Aorta (tissue), 5 donors: ENCODE measurements at places on chromosomes 2 and 18. TPM values are rescaled to one million over a fixed set of nuclear protein-coding genes. Genes with fewer than 3 reads are reported as not detected.

UGT1A9 gene
- not detected for polyA plus RNA-seq

DNA sequence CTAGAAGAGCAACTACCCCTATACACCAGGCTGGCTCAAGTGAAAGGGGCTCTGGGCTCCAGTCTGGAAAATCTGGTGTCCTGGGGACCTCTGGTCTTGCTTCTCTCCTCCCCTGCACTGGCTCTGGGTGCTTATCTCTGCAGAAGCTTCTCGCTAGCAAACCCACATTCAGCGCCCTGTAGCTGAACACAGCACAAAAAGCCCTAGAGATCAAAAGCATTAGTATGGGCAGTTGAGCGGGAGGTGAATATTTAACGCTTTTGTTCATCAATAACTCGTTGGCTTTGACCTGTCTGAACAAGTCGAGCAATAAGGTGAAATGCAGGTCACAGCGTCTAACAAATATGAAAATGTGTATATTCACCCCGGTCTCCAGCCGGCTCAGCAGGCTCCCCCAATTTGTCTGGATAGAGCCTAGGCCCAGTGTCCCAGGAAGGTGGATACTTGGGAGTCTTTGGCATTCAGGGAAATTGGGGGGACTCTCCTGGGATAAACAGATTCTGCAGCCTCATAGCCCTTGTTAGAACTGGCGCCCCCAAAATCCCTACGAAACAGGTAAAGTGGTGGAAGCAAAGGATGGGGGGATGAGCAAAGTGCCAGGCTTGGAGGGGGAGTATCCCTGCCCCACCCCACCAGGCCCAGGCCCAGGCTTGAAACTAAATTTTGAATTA lies 2.5 kb upstream of the HOXD4 start:
- no peak for DNase-seq

PXDN gene
- polyA plus RNA-seq = 63.0 TPM

UPP2 gene
- polyA plus RNA-seq = not detected

- no peak for DNase-seq
Observed at GRCh38 chr2:150133623-150134022, 353.8 kb downstream of the RND3 start.

DNA sequence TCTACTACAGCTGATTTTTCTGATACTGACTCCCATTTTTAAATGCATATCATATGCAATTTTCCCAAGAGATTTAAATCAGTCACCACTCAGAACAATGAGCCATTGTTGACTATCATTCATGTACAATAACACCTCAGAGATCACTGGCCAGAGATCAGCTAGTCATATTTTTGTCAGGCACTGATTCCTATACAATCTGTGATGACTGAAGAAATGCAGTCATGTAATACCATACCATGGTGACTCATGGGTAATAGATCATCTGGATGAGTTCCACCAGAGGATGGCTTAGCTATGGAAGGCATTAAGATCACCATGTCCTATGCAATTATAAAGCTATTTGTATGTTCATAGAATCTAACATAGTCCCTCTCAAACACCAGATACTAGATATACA lies 285.7 kb upstream of the DCC start:
- no peak for DNase-seq

GRCh38 chr2:177698281-177698680 lies 305.7 kb downstream of the AGPS start:
- no peak for DNase-seq

RAD51AP2 gene
- polyA plus RNA-seq = not detected

- DNase-seq = no peak
Observed at GRCh38 chr2:165312999-165313398, 73.8 kb downstream of the SCN2A start.

NT5C1B gene
- not detected for polyA plus RNA-seq

GRCh38 chr18:39611381-39612100 lies 2045.9 kb upstream of the CELF4 start:
- DNase-seq = no peak

CFC1 gene
- polyA plus RNA-seq = not detected
